ENCODE measurements at places on chromosomes 7 and 10.

DNA sequence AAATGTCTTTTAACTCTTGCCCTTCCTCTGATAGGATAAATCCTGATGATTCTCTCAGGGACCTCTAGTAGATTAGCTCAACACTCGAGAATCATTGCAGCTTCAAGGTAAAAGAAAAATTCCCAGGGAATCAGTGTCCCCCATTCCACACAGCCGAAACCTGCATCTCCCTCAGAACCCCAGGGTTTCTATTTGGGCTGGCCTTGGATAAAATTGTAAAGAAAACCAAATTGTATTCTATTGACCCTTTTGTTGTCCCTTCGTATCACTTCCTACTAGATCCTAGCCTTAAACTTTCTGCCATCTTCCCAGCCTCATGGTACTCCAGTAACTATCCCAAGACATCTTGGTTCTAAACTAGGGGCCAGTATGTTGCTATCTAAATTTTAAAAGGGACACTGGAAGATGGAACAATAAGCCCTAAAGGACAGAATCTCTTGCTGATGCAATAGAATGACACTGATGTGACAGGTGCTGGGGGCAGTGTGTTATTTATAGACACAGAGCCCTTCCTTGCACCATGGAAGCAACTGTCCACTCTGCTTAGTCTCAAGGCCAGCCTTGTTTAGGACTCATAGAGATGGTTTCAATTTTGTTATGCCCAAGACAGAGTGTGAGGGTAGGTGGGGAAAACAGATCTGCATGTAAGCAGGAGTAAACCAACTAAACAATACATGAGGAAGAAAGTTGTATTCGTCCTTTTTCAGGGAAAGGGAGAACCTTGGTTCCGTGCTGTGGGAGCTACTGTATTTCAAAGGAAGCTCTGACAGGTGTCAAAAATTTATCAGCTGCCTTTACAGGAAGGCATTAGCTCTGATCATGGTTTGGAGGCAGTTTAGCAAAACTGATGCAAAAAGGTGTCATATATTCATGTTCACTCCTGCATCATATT is 7.6 kb downstream of the ASB15 start:
- no peak overlapping the region for H3K4me3 ChIP-seq
- H3K27ac ChIP-seq: no peak overlapping the region
- no peak for DNase-seq
- H3K27me3 ChIP-seq: peaks cover 3% of the 10 kb centered on the region
- H3K4me1 ChIP-seq: no peaks in the 10 kb centered on the region
- H3K36me3 ChIP-seq: no peaks in the 10 kb centered on the region

- H3K36me3 ChIP-seq: peaks cover 73% of the 10 kb centered on the region
- no peak overlapping the region for H3K4me3 ChIP-seq
- H3K27ac ChIP-seq: no peak overlapping the region
- DNase-seq: no peak
- no peaks in the 10 kb centered on the region for H3K27me3 ChIP-seq
- H3K4me1 ChIP-seq: peaks cover 15% of the 10 kb centered on the region
Observed at GRCh38 chr10:860519-860918, 71.0 kb downstream of the LARP4B start.

GRCh38 chr7:30084212-30084611 is 50.6 kb upstream of the MTURN start:
- no peaks in the 10 kb centered on the region for H3K27me3 ChIP-seq
- H3K4me3 ChIP-seq: no peak overlapping the region
- H3K36me3 ChIP-seq: peaks cover 7% of the 10 kb centered on the region

- no peaks in the 10 kb centered on the region for H3K4me1 ChIP-seq
- no peak overlapping the region for H3K27ac ChIP-seq
- no peaks in the 10 kb centered on the region for H3K36me3 ChIP-seq
Observed at GRCh38 chr7:7529328-7529727, 6.3 kb downstream of the COL28A1 start.

Data from activated CD4-positive, alpha-beta T cell treated with anti-CD3 and anti-CD28 coated beads for 36 hours (primary cell).